ENCODE measurements at places on chromosomes 6 and 20.

DNA sequence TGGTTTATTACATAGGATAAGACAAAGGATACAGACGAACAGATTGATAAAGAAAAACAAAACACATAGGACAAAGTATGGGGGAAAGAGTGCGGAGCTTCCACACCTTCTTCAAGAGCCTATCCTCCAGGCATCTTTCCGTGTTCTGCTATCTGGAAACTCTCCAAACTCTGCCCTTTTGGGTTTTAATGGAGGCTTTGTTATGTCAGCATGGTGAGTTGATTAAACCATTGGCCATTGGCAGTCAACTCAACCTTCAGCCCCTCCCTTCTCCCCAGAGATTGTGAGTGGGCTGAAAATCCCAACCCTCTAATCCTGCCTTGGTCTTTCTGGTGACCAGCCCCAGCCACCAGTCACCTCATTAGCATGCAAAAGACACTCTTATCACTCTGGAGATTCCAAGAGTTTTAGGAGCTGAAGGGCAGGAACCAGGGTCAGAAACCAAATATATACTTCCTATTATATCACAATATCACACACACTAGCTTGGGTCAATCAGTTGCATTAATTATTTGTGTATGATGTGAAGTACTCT is 23.8 kb downstream of the HLA-DOB start:
- DNase-seq, result no peak

DNA sequence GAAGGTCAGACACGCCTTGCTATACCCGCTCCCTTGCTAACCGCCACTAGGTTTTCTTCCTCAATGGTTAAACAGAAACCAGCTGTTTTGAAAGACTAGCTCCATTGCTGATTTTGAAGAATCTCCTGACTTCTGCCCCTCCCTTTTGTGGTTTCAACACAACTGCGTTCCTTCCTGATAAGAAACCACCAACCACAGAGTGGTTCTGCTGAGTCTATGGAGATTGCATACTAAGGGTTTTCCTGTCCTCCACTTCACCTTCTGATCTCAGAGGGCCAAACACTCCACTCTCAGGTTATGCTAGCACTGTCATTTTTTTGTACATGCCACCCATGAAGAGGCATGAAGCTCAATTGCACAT is 207.9 kb downstream of the MYLK4 start:
- peak; percentile 64 for DNase-seq

GRCh38 chr6:113401231-113401630 is 455.9 kb upstream of the MARCKS start:
- no peak for DNase-seq

DNA sequence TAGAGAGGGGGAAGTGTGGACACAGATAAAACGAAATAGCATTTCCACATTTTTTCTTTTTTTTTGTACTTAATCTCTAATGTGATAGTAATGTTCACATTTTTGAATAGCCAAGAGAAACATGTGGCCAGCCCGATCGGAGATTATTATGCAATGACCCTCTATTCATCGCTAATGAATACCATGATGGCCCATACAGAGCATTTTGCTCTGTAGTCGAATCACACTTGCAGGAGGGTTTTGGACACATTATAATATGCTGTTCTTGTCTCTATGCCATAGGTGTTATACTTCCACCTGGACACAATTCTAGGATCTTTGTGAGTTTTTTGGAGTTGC is 60.1 kb downstream of the MTHFD1L start:
- no peak for DNase-seq

DNA sequence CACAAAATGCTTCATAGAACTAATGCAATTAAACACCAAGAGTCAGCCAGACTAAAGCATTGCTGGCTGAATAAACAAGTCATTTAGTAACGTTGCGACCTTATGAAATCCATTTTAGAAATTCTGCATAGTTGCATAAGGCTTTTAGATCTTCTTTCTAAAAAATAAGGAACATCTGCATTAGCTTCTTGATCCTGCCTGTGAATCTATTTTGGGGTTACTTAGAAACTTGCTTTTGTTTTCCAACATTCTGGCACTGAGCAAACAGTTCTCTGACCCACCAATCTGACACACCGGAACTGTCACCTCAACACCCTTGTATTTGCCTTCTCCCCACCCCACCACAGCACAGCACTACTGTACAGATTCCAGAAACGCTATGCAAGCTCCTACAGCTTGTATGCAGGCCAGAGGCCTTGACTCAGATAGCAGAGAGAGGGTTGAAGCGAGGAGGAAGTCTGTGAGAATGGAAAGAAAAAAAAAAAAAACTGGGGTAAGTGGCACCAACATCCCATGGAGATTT is 55.0 kb downstream of the KIF13A start:
- no peak for DNase-seq

- DNase-seq, result no peak
Observed at GRCh38 chr6:168799067-168799466, 358.1 kb downstream of the SMOC2 start.

DNA sequence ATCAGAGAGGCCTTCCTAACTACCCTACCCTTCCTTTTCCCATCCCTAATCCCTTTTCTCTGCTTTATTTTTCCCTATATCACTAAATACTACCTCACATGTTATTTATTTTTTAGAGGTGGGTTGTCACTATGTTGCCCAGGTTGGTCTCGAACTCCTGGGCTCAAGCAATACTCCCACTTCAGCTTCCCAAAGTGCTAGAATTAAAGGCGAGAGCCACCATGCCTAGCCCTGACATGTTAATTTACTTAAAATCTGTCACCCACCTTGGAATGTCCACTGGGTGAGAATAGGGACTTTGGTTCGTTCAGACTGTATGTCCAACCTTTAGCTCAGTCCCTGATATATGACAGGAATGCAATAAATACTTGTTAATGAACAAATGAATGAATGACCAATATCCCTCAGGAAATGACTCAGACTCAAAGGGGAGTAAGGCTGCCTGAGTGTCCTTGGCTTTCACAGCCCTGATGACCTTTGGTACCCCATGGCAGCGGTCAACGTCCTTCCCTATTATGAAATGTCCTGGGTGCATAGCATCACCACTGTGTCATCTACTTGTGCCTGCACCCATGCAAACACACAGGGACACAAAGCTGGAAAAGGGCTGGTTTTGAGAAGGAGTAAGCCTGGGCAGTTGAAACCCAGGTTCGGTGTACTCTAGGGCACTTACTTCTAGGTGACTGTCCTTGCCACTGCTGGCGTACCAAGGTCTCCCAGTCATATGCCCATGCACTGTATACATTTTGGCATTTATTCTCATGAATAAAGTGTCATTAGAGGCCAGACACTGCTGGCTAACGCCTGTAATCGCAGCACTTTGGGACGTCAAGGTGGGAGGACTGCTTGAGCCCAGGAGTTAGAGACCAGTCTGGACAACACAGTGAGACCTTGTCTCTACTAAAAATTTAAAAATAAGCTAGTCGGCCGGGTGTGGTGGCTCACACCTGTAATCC is 26.5 kb downstream of the BCL2L1 start:
- DNase-seq, result no peak

GRCh38 chr20:29497261-29497671 is 1760.2 kb upstream of the DEFB115 start:
- no peak for DNase-seq

- DNase-seq, result no peak
Observed at GRCh38 chr6:135230711-135231468, 49.8 kb downstream of the MYB start.

DNA sequence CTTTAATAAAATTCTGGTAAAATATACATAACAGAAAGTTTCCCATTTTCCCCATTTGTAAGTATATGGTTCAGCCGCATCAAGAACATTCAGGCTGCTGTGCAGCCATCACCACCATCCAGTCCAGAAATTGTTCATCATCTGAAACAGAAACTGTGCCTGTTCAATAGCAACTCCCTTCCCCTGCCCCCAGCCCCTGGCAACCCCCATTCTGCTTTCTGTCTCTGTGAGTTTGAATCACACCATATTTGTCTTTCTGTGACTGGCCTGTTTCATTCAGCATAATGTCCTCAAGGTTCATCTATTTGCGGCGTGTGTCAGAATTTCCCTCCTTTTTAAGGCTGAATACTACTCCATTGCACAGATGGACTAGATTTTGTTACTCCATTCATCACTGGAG is 19.1 kb downstream of the VSTM2L start:
- DNase-seq, result peak; percentile 77

DNA sequence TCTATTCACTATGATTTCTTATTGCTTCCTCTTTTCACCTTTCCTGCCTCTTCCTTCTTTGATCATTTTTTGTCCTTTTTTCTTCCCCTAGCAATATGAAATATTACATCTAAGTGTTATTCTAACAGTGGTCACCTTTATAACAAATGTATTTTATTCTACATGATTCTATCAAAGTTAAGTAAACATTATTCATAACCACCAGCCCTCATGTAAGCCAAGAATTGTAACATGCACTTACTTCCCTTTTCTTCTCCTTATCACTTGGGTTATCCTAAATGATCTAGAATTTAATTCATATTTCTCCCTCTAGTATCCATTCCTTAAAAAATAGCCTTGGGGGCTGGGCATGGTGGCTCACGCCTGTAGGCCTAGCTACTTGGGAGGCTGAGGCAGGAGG is 88.3 kb upstream of the SLC22A23 start:
- DNase-seq, result no peak

GRCh38 chr6:14129575-14129974 is 12.0 kb downstream of the CD83 start:
- peak; percentile 43 for DNase-seq

GRCh38 chr6:125157280-125157679 is 3.7 kb downstream of the TPD52L1 start:
- no peak for DNase-seq

GRCh38 chr20:57616143-57616951 is 3.9 kb downstream of the ZBP1 start:
- DNase-seq, result no peak

DNA sequence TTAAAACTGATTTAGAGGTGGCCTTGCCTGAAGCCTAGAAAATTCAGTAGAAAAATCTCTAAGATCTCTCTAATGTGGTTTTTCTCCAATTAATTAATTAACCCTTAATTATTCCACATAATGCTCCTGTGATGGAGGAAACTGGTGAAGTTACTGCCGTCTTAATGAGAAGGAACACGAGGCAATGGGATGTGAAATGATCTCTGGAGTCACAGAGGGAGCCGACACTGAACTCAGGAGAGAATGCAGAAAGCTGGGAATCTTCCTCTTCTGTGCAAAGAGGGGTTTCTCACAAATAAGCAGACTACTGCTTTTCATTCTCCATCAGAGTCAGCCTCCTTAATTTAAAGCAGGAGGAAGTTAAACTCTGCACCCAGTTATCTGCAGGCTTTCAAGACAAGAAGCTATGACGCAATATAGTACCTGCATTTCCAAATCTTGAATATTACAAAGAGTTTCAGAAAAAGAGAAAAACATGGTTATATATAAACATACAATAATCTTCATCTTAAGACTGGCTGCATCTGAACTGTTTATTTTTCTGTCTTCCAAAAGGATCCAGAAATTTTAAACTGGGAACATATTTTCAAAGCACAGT is 18.1 kb upstream of the SNRPB2 start:
- no peak for DNase-seq

DNA sequence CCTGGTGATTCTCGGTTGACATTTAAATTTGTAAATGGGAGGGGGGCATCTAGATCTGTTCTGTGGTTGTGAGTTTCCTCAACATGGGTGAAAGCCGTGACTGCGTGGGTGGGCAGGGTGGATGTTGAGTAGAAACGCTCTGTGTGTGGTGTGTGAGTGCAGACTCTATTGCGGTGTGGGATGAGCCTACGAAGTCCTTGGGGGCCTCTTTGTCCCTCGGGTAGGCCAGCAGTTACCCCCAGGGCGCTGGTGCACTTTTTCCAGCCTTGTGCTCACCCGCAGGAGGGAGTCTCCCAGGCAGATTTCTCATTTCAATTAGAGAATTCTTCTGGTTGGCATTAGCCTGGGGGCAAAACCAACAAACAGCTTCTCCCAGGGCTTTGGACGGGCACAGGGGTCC is 10.6 kb downstream of the TOX2 start:
- DNase-seq, result peak; percentile 55

DNA sequence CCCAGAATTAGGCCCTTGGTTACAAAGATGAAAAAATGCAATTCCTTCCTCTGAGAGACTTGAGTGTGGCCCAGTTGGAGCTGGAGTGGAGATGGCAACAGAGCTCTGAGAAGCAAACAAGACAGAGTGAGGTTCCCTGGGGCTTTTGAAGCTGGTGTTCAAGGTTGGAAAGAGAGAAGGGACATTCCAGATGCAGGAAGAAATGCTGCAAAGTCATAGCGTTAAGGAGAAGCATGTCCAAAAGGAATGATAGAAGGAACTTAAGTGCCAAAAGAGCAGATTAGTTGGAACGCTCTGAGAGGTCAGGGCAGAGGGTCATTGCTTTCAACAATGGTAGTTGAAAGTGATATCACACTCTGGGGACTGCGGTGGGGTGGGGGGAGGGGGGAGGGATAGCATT is 251.8 kb downstream of the TBC1D7 start:
- no peak for DNase-seq

- no peak for DNase-seq
Observed at GRCh38 chr6:157999168-158000051, 17.7 kb downstream of the SYNJ2 start.

DNA sequence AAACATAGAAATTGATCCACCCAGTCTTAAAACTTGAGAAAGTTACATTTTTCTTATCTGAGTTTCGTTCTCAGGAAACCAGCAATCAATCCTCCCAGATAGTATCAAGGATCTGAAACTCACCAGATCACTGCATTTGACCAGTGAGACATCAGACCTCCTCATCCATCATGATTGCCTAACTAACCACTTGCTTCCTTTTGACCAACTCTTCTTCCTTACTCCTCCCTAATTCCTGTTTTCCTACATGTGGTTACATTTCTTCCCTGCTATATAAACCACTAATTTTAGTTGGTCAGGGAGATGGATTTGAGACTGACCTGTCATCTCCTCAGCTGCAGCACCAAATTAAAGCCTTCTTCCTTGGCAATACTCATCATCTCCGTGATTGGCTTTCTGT is 357.1 kb upstream of the POU3F2 start:
- DNase-seq, result no peak

DNA sequence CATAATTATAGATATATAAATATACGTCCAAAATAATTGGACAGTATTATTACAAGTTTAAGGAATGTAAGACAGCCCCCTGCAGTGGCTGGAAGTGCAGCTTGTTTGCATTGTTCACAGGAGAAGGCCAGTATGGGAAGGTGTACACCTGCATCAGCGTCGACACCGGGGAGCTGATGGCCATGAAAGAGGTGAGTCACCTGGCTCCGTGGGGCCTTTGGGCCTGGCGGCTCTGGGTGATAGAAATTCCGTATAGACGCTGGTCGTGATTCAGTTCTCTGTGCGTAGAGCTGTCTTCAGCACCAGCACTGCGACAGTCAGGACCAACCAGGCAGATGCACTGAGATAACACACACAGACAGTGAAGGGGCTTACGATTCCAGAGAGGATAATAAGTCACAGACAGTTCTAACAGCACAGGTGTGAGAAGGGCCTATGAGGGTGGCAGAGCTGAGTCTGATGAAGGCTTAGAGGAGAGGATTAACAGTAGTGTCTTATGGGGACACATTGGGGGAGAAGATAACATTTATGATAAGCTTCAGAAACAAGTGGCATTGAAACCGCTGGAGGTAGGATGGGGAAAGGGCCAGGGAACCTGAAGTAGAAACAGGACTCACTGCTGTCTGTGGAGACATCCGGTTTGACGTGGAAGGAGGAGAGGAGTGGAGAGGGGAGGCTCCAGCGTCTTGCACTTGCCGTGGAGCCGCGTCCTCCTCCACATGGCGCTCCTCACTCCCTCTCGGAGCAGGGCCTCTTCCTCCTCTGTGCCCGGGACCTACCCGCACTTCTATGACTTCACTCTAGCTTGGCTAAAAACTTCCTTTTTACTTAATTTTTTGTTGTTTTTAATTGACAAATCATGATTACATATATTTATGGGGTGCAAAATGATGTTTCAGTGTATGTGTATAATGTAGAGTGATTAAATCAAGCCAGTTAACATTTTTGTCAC is 116.5 kb downstream of the MAP3K4 start:
- DNase-seq, result no peak

- DNase-seq, result no peak
Observed at GRCh38 chr6:16199804-16200203, 38.6 kb upstream of the GMPR start.

All from GM12864 (cell line).